H54 (cell line): ENCODE measurements at places on chromosomes 7 and 10.

GRCh38 chr10:123148414-123149161, 652 bp downstream of the HMX2 start:
- no peak for DNase-seq

DNA sequence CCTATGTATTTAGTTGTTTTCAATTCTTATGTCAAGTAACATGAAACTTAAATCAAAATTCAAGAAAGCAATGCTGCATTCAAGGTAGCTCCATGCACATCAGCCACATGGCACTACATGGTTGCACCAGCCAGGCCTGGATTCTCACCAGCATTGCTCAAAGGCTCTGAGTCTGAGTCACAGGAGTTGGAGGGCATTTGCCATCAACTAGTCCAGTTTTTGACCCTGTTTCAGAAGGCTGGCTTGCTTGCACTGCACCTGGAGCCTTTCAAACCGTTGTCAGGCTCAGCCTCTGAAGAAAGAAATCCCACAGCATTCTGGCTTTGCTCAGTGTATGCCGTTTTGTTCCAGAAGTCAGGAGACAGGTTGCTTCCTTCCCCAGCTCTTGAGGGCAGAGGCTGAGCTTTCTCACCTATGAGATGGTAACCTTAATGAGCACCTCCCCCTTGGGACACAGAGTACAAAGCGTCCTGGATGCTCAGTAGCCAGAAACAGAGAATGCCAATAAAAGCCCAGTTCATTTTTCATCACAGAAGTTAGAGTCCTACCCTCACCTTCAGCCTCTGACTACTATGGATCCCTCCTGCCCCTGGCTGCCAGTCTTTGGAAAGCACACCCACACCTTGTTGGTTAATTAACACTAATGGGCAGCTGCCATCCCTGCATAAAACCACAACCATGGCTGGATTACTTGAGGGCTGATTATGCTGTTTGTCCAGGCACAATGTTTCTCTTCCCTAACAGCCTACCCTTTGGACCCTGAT, 288.4 kb upstream of the LRRTM3 start:
- peak; percentile 10 for DNase-seq

- no peak for DNase-seq
Observed at GRCh38 chr10:9786576-9786975, 1231.1 kb upstream of the CELF2 start.

- DNase-seq, result no peak
Observed at GRCh38 chr7:138755842-138756590, 41.8 kb upstream of the TMEM213 start.

DNA sequence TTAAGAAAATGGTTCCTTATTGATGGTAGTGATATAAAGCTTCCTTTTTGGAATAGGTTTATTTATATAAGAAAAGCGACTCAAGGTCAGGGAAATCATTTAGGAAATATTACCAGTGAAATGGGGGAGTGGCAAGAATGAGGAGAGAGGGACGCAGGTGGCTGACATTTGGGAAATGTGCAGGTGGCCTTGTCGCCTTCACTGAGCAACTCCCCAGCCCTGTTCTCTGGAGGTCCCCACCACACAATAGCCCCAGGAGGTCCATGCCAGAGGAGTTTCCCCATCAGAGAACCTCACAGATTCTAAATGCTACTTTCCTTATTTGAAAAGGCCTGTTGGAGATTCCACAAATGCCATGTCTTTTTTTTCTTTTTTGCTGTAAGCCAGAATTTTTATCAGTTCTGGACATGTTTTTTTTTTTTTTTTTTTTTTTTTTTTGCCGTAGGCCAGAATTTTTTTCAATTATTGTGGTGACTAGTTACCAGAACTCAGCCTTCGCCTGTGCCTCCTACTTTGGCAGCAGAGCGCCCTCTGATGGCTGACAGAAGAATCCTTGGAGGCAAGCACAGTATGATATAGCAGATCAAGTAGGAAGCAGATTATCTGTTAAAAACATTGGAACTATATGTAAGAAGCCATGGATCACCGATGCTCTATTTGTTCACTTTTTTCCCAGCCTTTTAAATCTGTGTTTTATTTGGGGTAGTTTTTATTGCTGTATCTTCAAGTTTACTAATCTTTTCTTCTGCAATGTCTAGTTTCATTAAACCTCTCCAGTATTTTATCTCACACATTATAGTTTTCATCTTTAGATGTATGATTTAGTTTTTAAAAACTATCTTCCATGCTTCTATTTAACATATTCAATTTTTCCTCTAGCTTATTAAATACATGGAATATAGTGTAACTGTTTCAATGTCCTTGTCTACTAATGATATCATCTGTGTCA, 18.6 kb downstream of the OPALIN start:
- DNase-seq, result peak; percentile 63

DNA sequence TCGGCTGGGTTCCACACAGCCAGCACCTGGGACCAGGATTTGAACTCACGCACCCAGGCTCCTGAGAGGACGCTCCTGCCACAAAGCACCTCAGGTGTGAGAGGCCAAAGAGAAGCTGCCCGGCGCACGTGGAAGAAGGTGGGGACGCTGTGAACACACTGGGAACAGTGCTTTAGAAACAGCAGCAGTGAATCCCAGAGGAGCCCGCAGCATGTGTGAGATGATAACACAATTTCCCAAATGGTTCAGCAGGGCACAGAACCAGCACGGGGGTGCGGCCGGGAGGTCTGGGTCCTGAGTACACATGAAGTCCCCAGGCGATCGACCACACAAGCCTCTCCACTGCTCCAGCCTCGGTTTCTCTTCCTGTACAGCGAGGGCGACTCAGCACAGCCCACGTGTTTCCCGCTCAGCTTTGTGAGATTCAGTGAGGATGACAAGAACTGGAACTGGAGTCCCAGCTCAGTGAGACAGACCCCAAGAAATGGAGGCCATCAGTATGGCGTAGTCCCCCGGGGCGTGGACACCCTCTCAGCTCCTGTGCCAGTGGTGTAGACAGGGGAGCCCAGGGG, 188.3 kb downstream of the MAD1L1 start:
- no peak for DNase-seq

DNA sequence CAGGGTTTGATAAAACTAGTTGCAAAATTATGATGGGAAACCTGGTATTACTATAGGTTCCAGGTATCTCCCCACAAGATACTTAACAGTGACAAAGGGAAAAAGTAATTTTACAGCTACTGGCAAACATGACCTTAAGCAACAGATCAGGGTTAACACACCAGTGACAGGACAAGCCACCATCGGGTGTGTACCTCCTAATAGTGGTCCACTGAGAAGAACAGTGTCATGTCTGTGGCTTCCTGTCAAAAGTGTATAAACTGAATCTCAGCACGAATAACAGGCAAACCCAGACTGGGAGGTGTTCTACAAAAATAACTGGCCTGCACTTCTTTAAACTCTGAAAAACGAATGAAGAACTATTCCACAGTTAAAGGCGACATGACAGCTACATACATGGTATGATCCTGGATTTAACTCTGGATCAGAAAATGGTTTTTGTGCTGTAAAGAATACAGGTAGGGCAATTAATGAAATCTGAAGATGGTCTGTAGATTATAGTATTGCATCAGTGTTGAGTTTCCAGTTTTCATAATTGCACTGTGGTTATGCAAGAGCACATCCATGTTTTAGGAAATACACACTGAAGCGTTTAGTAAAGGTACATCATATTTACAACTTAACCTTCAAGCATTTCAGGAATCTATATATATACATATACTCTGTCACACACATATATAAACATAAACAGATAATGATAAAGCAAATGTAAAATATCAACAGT, 32.0 kb upstream of the ARMS2 start:
- DNase-seq, result no peak

DNA sequence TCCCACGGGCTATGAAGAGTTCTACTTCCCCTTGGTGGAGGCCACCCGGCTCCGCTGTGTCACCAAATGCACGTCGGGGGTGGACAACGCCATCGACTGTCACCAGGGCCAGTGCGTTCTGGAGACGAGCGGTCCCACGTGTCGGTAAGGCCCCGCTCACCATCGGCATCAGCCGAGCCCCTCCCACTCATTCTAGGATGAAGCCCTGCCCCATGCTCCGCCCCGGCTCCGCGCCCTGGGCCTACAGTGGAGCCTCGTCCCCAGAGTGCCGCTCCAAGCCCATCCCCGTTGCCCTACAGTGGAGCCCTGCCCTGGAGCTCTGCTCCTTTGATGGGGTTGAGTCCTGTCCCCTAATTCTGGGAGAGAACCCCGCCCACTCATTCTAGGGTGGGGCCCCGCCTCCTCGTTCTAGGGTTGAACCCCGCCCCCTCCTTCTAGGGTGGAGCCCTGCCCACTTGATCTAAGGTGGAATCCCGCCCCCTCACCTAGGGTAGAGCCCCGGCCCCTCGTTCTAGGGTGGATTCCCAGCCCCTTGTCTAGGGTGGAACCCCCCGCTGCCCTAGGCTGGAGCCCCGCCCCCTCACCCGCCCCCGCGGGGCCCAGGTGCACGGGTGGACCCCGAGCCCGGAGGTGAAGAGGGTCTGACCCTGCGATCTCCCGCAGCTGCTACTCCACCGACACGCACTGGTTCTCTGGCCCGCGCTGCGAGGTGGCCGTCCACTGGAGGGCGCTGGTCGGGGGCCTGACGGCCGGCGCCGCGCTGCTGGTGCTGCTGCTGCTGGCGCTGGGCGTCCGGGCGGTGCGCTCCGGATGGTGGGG, 3.4 kb upstream of the MUC12 start:
- peak; percentile 99 for DNase-seq

GRCh38 chr10:117007080-117007479, 2.1 kb upstream of the SHTN1 start:
- DNase-seq, result peak; percentile 57

DNA sequence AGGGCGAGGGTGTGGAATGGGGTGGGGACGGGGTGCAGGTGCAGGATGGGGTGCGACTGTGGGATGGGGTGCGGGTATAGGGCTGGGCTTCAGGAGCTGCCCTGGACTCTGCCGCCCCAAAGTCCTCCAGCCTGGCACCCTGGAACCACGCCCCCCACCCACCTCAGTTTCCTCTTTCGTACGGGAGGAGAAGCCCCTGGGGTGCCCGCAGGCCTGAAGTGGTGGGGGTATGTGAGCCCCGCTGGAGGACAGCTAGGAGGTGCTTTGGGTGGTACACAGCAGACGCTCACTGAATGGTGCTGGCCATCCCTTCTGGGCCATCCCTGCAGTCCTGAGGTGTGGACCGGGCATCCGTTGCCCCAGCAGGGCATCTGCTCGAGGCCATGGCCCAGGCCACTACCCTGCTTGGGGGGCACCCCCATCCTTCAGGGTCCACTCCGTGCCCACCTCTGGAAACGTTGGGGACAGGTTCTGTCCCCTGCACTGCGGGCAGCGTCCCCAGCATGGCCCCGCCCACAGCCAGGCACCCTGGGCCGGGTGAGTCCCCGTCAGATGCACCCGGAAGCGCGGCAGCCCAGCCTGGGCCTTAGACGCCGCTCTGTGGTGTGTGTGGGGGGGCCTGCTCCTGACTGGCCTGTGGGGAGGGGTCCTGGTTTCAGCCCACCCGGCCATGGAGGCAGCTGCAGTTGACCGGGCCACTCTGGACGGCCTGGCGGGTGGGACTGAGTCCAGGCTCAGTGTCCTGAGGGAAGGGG, 41.6 kb downstream of the UNCX start:
- no peak for DNase-seq

DNA sequence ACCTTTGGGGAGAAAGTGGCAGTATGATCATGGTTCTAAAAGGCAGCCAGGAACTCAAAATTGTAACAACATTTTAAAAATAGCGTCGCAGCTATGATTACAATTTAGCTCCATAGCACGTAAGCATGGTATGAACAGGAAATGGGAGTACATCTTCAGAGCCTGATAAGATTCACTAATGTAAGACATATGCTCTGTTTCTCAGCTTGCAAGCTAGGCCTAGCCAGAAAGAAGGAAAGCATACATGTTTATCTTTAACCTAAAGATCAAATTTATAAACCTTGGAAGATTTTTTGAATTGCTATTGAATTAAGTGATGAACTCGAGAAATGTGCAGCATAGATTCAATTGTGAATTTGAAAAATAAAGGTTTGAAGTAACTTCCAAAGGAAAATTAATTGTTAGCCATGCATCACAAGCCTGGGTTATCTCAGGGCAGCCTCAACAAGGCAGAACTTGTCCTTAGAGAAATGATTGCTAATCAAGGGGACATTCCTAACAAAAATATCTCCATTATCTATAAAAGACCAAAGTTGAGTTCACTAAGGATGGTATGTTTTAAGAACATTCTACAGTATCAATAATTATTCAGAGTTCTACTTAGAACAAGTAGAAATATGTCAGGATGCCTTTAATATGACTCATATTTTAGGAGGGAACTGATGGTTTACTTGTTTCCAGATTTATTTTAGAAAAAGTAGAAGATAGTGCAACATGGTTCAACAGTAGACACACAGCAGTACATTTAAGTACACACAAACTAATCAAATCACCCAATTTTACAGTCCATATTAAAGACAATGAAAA, 38.8 kb upstream of the SEPTIN7 start:
- DNase-seq, result no peak

DNA sequence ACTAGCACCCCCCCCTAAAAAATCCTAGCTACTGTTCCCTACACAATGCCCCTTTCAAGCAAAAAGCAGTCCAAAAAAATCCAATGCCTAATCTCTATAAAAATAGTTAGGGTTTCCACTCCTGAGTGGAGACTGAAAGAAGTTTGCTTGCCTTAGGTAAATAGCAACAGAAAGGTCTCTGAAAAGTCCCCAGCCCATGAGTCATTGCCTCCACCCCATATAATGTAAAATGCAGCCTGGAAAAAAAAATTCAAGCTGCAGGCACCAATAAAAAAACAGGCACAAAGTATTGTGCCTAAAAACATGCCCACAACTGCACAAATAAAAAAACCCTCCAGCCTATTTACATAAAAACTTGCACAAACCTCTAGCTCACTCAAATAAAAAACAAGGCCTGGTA, 47.5 kb downstream of the ZNF680 start:
- DNase-seq, result no peak

DNA sequence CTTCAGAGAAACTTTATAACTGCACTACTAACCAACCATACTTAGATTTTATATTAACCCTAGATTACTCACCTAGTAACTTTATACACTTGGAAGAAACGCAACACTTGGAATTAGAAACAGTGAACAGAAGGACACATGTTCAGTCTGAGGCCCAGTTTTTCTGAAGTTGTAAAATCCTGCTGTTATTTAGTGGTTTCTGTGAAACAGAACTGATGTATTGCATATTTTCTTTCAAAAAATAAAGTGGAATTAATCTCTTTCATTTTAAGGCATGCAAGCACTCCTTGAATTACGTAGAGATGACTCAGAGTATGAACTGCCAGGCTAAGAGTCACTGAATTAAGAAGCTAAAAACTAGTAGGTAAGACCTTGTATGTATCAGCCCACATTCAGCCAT, 215.8 kb downstream of the SKAP2 start:
- peak; percentile 58 for DNase-seq

- no peak for DNase-seq
Observed at GRCh38 chr10:11546581-11546980, 64.9 kb downstream of the USP6NL start.

DNA sequence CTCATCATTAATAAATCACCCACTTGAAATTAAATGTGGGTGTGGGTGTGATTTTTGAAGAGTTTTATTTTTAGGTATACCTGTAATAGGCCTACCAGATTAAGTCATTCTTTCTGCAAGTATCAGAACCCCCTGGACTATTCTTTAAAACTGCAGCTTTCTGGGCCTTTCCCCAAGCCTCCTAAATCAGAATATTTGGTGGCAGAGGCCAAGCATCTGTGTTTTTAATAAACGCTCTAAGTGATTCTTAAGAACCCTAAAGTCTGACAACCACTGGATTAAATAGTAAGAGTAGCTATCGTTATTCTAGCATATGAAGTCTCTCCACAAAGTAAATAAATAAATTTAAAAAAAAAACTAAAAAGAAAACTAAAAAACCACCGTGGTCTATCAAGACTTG, 703.0 kb upstream of the NRP1 start:
- no peak for DNase-seq

- no peak for DNase-seq
Observed at GRCh38 chr10:43211030-43211429, 55.8 kb downstream of the RASGEF1A start.

- no peak for DNase-seq
Observed at GRCh38 chr7:117092785-117093184, 139.5 kb downstream of the ST7 start.
